ENCODE measurements at places on chromosomes 5 and 9.
A peak's percentile ranks its signal among the peaks of the same experiment; 100 is the strongest.

DNA sequence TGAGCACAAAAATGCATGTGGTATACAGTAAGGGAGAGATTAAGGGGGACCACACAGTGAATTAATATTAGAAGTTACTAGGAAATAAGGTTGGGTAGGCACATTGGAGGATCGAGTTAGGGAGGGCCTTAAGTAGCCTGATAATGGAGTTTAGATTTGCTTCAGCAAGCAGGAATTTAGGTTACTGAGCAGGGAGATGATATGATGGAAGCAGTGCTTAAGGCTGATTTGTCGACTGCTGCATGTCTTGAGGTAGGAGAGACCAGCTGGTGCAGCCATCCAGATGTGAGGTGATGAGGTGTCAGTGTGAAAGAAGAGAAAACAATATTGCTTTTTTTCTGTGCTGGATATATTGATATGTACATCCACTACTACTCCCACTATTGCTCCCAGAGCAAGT is 55.2 kb upstream of the ACTBL2 start:
- DNase-seq: no peak

DNA sequence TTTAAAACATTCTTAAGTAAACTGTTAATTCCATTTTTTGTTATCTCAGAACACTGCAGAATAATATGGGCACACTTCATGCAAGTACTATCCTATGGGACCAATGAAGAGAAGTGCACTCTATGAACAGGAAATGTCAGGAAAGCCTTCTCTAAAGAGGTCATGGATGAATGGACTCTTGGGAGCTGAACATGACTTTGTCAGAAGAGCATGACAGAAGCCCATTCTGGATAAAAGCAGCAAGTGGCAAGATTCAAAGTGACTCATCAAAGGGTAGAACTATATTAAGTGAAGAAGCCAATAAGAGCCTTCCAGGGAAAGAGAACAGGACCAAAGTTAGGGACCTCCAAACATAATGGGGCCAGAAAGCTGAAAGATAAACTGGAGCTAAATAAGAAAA is 94.0 kb downstream of the RAPGEF6 start:
- no peak for DNase-seq

DNA sequence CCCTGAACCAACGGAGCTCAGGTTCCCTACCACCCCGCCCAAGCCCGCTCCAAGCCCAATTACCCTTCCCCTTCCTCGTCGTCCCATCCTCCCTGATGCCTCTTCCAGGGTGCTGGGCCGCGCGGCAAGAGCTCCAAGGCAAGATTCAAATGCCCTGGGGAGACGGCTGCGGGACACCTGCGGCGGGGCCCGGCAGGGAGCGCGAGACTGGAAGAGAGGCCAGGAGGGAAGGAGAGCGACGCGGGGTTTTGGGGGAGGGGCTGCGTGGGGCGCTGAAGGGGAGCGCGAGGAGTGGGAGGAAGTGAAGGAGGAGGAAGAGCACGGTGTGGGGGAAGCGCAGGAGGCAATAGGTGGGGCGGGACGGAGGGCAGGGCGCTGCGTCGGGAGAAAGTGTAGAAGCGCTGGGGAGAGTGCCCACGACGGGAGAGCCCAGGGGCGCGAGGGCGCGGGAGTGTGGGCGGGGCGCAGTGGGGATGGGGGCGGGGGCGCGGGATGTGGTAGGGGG is 975 bp upstream of the NXNL2 start:
- DNase-seq: peak; percentile 11

GRCh38 chr9:118091226-118091625 is 387.0 kb downstream of the TLR4 start:
- DNase-seq: no peak

DNA sequence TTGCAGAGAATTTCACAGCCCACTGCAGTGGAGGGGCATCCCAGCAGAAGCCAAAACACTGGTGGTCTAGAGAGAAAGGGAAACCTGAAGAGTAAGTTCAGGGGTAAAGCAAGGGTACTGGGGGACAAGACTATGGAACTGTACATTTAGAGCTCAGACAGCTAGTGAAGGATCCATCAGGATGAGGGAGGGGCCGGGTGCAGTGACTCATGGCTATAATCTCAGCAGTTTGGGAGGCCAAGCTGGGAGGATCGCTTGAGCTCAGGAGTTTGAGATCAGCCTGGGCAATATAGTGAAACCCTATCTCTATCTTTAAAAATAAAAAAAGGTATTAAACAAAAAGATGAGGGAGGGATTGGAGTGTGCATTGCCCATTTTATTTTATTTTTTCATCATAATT is 7.8 kb upstream of the ANKH start:
- no peak for DNase-seq

- DNase-seq: no peak
Measured at GRCh38 chr5:56011835-56012234, 17.1 kb upstream of the IL6ST start.

- DNase-seq: no peak
Measured at GRCh38 chr5:91049112-91049511, 334.0 kb downstream of the ARRDC3 start.

DNA sequence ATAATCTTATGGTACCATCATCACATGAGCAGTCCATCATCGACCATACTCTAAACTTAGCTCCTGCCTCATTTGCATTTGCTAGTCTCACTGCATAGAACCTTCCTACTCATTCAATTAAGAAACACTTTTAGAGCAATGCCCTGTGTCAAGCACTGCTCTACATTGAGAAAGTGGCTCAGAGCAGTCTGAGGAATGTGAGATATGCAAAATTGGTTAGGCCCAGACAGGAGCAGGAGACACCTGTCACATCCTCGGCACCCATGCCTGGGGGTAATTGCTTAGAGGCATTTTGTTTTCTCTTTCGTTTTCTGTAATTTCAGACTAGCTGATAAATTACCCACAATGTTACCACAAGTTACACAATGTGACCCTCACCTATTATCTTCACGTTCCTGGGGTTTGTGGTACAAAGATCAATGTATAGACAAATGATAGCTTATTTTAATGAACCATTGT is 4.9 kb upstream of the RARS1 start:
- peak; percentile 60 for DNase-seq

- no peak for DNase-seq
Measured at GRCh38 chr5:17402289-17403121, 95.5 kb upstream of the TAF11L2 start.

- DNase-seq: no peak
Measured at GRCh38 chr9:106580546-106580945, 282.4 kb upstream of the ZNF462 start.

DNA sequence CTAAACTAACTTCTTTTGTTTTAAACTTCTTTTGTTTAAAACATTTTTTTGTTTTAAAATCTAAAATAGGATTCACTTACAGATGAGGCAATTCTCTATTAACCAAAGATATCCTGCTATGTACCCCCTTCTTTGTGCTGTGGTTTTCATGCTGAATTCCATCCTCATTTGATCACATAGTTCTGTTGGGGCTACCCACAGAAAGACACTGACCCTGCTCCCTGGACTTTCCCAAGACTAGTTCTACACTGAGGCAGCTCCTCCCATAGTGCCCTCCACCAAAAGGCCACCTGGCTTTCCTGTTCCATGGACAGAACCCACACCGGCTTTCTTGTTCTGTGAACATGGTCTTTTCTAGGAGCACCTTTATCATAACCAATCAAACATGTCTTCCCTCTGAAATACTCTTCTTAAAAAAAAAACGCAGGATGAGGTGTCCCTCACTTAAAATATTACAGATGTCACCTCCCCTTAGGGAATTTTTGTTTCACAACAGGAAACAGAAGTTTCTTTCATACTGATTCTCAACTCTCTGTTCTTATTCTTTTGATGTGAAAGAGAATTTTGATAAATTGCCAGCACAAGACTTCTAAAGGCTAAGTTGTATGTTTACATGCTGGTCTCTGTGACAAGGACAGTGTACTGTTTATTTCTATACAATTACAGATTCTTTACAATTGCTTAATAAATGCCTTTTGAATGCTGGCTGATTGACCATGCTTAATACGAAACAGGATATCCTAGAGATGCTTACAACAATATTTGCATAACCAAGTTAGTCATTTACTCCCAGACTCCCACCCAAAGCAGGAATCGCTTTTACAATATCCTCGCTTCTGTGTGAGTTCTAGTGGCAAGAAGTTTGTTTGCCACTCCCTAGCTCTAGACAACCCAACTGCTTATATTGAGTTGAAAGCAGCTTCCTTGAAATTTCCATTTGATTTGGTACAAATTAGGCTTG is 300.4 kb downstream of the DTWD2 start:
- DNase-seq: no peak

GRCh38 chr5:174571662-174572397 is 152.6 kb upstream of the MSX2 start:
- peak; percentile 50 for DNase-seq
